Liver (tissue), 10 donors: ENCODE measurements at places on chromosomes 7 and 10. TPM values are rescaled to one million over a fixed set of nuclear protein-coding genes. Genes with fewer than 3 reads are reported as not detected.

DNA sequence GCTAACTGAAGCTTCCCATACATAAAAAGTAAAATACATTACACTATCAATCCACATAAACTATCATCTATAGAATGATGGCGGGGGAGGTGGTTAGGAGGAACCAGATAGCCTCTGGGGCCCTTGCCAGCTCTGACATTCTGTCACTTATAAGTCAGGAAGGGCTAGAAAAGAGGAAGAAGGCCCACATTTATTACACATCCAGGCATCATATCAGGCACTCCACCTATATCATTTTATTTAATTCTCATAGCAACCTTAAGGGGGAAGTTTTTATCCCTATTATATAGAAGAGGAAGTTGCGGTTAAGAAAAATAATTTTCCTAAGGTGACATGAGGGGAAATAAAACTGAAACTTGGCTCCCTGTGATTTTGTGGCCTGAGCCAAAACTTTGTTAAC lies 29.9 kb downstream of the HEPACAM2 start:
- no peaks in the 10 kb centered on the region for H3K27me3 ChIP-seq
- no peaks in the 10 kb centered on the region for H3K36me3 ChIP-seq
- H3K27ac ChIP-seq = no peak overlapping the region
- no peak for DNase-seq

DNA sequence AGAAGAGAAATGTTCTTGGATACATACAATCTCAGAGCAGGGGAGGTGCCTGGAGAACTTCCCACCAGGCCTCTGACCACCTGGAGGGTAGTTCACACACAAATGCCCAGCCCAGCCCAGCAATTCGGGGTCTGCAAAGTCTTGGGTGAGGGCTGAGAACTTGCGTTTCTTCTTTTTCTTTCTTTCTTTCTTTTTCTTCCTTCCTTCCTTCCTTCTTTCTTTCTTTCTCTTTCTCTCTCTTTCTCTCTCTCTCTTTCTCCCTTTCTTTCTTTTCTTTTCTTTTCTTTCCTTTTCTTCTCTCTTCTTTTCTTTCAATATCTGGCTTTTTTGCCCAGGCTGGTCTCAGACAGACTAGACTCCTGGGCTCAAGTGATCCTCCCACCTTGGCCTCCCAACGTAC lies 22.4 kb downstream of the NPC1L1 start:
- H3K27me3 ChIP-seq = no peaks in the 10 kb centered on the region
- peaks cover 44% of the 10 kb centered on the region for H3K36me3 ChIP-seq
- no peak overlapping the region for H3K27ac ChIP-seq
- H3K4me1 ChIP-seq = no peaks in the 10 kb centered on the region

DNA sequence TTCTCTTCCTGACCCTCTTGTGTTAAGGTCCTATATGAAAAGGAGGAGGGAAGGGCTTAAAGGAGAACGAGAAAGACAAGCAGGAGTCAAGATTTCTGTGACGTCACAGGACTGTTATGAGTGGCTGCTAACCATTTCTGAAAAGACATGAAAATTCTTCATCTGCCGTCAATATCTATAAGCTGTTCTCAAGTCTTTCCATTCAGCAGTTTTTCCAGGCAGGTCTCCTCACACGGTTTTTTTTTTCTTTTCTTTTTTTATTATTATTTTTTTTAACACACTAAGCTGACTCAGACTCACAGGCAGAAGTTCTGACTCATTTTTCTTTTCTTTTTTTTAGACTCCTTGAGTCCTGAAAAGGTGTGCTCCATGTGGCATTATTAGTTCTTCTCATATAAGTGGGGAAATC lies 72.0 kb downstream of the DGKI start:
- no peaks in the 10 kb centered on the region for H3K4me1 ChIP-seq
- H3K27me3 ChIP-seq = no peaks in the 10 kb centered on the region
- DNase-seq = no peak
- no peak overlapping the region for H3K27ac ChIP-seq
- H3K36me3 ChIP-seq = no peaks in the 10 kb centered on the region

DNA sequence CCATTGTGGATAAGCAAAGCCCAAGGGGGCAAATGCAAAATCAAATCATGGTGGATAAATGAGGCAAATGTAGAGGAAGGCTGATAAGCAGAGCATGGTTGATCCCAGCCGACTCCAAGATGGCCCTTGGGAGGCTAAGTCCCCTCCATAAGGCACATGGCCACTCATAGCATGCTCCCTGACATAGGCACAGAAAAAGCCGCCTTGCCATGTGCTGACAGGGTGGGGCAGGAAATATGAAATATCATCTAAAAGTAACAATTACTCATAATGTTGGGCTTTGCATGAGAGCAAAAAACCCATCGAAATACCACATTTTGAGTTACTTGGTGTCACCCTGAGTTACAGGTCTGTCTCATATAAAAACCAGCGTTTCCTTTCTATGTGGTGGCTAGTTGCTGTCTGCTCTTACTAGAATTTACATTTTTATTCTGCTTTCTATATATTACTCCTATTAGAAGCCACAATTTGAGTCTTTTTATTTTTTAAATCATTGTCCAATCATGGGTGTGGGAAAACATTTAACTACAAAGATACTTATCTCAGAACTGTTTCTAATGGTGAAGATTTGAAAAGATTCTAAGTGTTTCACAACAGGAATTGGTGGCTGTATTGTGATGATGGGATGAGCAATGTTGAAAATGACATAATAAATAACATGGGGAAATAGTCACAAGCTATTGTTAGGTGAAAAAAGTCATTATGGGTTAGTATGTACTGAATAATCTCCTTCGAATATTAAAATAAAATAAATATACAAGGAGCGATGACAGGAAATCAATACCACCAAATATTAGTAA lies 102.7 kb downstream of the CUBN start:
- DNase-seq = no peak
- no peaks in the 10 kb centered on the region for H3K36me3 ChIP-seq
- H3K4me3 ChIP-seq = no peak overlapping the region
- H3K27ac ChIP-seq = no peak overlapping the region
- no peaks in the 10 kb centered on the region for H3K4me1 ChIP-seq

GRCh38 chr7:101743995-101744360 lies 73.4 kb upstream of the CUX1 start:
- DNase-seq = no peak
- H3K27me3 ChIP-seq = no peaks in the 10 kb centered on the region
- peaks cover 6% of the 10 kb centered on the region for H3K4me1 ChIP-seq
- H3K36me3 ChIP-seq = no peaks in the 10 kb centered on the region
- H3K27ac ChIP-seq = no peak overlapping the region

- no peak overlapping the region for H3K4me3 ChIP-seq
- no peaks in the 10 kb centered on the region for H3K27me3 ChIP-seq
- H3K36me3 ChIP-seq = no peaks in the 10 kb centered on the region
- no peak overlapping the region for H3K27ac ChIP-seq
- DNase-seq = no peak
Observed at GRCh38 chr7:112130729-112131410, 75.3 kb downstream of the DOCK4 start.

DNA sequence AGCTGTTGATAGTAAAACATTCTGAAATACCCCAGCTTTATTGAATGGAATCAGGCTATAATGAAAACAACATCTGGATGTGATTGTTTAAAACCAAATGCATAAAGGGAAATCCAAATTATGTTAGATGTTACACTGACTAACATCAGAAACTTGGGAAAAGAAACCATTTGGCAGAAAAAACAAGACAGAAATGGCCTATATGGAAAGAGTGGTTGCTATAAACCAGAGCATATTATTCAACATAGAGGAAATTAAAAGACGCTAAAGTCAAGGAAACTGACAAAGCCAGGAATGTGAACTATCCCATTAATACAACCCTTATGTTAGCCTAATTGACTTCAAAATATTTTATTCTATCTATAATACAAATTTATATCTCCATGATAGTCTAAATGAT lies 53.0 kb upstream of the CABCOCO1 start:
- no peak overlapping the region for H3K27ac ChIP-seq
- DNase-seq = no peak
- no peaks in the 10 kb centered on the region for H3K27me3 ChIP-seq
- no peak overlapping the region for H3K4me3 ChIP-seq

- H3K36me3 ChIP-seq = no peaks in the 10 kb centered on the region
- H3K4me3 ChIP-seq = no peak overlapping the region
- no peak for DNase-seq
- H3K27ac ChIP-seq = no peak overlapping the region
Observed at GRCh38 chr7:77461246-77461645, 45.1 kb upstream of the GSAP start.

GRCh38 chr10:131738396-131738735 lies 162.4 kb upstream of the PPP2R2D start:
- DNase-seq = no peak
- H3K36me3 ChIP-seq = no peaks in the 10 kb centered on the region
- no peak overlapping the region for H3K4me3 ChIP-seq
- H3K27me3 ChIP-seq = no peaks in the 10 kb centered on the region
- H3K27ac ChIP-seq = no peak overlapping the region

GRCh38 chr10:51034769-51035168 lies 39.5 kb upstream of the PRKG1 start:
- no peak overlapping the region for H3K4me3 ChIP-seq
- no peaks in the 10 kb centered on the region for H3K27me3 ChIP-seq
- no peak for DNase-seq
- no peaks in the 10 kb centered on the region for H3K36me3 ChIP-seq
- H3K4me1 ChIP-seq = no peaks in the 10 kb centered on the region
- no peak overlapping the region for H3K27ac ChIP-seq

GRCh38 chr10:38118072-38118807 lies 24.1 kb downstream of the ZNF37A start:
- no peak overlapping the region for H3K4me3 ChIP-seq
- H3K36me3 ChIP-seq = peaks cover 44% of the 10 kb centered on the region
- no peak overlapping the region for H3K27ac ChIP-seq
- DNase-seq = no peak

DNA sequence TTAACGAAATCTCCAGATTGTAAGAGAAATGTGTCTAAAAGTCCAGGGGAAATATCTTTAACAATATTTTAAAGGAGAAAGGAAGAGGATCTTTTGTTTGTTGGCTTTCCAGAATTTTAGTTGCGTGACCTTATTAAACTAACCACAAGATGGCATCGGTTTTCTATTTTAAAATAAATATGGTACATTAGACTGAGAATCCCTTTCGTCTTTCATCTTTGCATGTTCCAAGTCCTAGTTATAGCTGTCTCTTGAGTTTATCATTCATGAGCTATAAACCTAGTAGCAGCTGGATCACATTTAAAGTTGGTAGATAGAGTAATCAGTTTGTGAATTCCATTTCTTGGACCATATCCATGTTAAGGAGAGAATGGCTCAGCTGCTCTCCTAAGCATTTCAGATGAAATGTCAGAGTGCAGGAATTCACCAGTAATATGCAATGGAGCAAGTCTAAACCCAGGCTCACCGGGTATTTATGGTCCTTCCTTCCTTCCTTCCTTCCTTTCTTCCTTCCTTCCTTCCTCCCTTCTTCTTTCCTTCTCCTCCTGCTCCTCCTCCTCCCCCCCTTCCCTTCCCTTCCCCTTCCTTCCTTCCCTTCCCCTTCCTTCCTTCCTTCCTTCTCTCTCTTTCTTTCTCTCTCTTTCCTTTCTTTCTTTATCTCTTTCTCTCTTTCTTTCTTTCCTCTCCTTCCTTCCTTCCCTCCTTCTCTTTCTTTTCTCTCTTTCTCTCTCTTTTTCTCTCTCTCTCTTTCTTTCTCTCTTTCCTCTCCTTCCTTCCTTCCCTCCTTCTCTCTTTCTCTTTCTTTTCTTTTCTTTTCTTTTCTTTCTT lies 57.8 kb upstream of the RAB18 start:
- H3K36me3 ChIP-seq = no peaks in the 10 kb centered on the region
- H3K4me3 ChIP-seq = no peak overlapping the region
- H3K4me1 ChIP-seq = no peaks in the 10 kb centered on the region
- DNase-seq = no peak
- H3K27me3 ChIP-seq = no peaks in the 10 kb centered on the region

DNA sequence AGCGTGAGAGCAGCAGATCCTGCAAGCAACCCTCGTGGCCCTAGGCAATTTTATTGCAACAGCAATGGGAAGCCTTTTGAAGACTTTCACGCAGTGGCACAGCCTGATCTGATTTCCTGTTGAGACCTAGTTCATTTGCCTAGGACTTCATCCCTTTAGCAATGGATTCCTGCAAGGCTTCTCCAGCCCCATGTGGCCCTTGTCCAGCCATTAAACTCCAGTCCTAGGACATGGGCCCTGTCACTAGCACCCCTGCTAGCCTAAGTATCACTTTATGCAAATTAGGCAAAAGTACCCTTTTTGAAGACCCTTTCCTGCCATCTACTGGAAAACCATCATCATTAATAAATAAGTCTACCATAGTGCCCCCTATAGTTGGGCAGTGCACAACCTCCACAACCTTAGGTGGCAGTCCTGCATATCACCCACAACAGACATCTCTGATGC lies 379.4 kb downstream of the GALNT17 start:
- no peak overlapping the region for H3K27ac ChIP-seq
- H3K27me3 ChIP-seq = no peaks in the 10 kb centered on the region
- DNase-seq = no peak
- H3K4me1 ChIP-seq = no peaks in the 10 kb centered on the region

DNA sequence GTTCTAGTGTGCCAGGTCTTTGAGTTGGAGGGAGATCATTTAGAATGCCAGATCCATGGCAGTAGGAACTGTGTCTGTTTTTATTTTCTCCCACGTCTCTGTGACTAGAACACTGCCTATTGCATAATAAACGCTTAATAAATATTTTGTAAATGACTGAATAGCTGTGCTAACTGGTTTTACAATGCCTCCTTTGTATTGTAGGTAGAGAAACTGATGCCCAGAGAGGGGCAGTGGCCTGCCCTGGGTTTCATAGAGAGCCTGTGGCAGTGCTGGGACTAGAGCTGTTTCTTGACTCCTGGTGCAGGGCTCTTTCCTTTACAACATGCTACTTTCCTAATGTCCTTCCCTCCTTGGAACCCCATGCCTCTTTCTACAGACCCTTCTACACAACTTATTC lies 2.5 kb downstream of the TAS2R5 start:
- no peaks in the 10 kb centered on the region for H3K36me3 ChIP-seq
- H3K27ac ChIP-seq = no peak overlapping the region
- H3K4me1 ChIP-seq = no peaks in the 10 kb centered on the region
- no peaks in the 10 kb centered on the region for H3K27me3 ChIP-seq

DNA sequence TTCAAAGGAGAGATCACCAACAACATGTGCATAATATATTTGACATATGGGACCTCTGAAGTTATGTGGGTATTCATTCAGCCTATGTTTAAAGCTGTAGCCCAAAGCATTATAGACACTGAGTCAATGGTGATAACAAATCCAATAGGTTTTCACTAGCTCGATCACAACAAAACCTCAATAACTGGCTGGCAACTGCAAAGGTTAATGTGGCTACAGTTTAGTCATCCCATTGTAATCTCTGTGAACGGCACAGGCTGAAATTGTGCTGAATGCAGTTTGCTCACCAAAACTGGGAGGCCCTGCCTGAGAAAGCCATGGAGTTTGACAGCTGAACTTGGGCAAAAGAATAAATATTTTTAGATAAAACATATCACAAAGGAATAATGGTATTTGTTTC lies 152.4 kb upstream of the ADO start:
- no peaks in the 10 kb centered on the region for H3K27me3 ChIP-seq
- no peak overlapping the region for H3K27ac ChIP-seq
- no peak for DNase-seq
- H3K36me3 ChIP-seq = no peaks in the 10 kb centered on the region
- no peak overlapping the region for H3K4me3 ChIP-seq

CPED1 gene
- polyA plus RNA-seq = 11.1 TPM

SLC16A9 gene
- polyA plus RNA-seq = 0.59 TPM

CLCN1 gene
- polyA plus RNA-seq = not detected

NEUROG3 gene
- polyA plus RNA-seq = not detected

ADARB2 gene
- polyA plus RNA-seq = 0.55 TPM

PALD1 gene
- polyA plus RNA-seq = 0.72 TPM

MSMB gene
- not detected for polyA plus RNA-seq

VGF gene
- polyA plus RNA-seq = not detected

SORCS1 gene
- 0.21 TPM for polyA plus RNA-seq

PDGFA gene
- polyA plus RNA-seq = 2.1 TPM

GNAT3 gene
- not detected for polyA plus RNA-seq

DOCK4 gene
- 8.7 TPM for polyA plus RNA-seq

RAB19 gene
- not detected for polyA plus RNA-seq
